Bladder microvascular endothelial cell (primary cell): ENCODE measurements at places on chromosomes 3 and 15. TPM values are rescaled to one million over a fixed set of nuclear protein-coding genes. Genes with fewer than 3 reads are reported as not detected.

Gene CLDN18
- total RNA-seq, result not detected in 2 replicates

Gene PRSS50
- not detected in 2 replicates for total RNA-seq

Gene ROPN1
- not detected in 2 replicates for total RNA-seq

Gene GNL3
- 64.9 and 116 TPM in 2 replicates for total RNA-seq

Gene ECT2
- 27.1 and 27.7 TPM in 2 replicates for total RNA-seq
